ENCODE measurements at places on chromosomes 16 and 17.

GRCh38 chr17:6023036-6023831, 46.9 kb upstream of the WSCD1 start:
- DNase-seq: no peak

DNA sequence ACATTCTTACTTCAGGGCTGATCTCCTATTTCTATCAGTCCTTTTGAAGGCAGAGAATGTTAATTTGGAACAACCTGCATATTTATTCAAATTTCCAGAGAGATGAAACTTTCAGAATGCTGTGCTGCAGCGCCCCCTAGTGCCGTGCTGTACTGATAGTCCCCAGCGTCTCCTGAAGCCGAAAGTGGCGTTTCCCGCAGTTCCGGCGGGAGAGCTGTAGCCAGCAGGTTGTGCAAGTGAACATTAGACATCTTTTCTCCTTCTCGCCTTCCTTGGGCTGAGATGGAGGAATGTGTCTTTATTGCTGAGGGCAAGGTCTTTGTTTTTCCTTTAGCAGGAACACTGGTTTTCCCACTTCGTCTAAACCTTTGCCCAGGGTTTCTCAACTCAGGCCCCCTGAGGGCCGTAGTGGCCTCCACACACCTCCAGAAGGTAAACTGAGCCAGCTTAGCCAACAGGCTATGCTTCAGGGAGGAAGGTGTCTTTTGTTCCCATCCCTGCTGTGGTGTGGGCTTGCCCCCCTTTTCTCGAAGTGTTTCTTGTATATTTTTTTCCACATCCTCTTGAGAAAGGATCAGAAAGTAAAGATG, 26.4 kb downstream of the USP10 start:
- peak; percentile 91 for DNase-seq

- DNase-seq: peak; percentile 82
Observed at GRCh38 chr17:77145612-77146245, 5.0 kb downstream of the SEC14L1 start.

GRCh38 chr17:2634361-2634960, 41.0 kb downstream of the PAFAH1B1 start:
- DNase-seq: no peak

GRCh38 chr17:59756236-59756818, 48.9 kb downstream of the VMP1 start:
- peak; percentile 84 for DNase-seq

- DNase-seq: peak; percentile 7
Observed at GRCh38 chr16:68401871-68402747, 46.2 kb downstream of the SMPD3 start.

DNA sequence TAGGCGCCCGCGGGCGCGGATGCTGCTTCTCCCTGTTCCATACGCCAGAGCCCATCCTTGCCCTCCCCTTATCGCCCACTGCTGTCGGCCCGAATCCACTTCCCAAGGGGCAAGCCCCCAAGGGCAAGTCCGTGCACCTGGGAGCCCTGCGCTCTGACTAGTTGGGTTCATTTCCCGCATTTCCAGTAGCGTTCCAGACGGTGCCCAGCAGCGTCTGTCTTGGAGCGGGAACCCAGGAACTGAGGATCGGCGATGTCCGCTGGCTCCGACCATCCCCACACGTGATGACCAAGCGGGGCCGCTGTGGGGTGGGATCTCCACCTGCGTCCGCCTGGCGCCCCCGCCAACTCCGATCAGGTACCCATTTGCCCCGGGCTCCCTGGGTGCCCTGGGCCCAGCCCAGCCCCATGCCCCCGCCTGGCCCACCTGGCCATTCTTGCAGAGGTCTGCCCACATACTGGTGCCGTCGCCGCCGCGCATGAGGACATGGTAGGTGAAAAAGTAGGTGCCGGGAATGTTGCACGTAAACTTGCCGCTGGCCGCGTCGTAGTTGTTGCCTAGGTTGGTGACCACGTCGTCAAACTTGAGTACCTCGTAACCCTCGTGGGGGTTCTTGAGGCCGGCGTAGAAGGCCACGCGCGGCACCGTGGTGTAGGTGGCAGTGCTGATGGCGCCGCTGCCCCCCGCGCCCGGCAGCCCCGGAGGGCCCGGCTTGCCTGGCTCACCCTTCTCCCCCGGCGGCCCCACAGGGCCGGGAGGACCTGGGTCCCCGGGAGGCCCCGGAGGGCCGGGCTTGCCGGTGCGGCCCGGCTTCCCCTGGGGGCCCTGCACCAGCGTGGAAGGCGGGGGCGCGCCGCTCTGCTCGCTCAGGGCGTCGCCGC, 837 bp downstream of the C1QL1 start:
- no peak for DNase-seq

- DNase-seq: peak; percentile 93
Observed at GRCh38 chr17:7045492-7046126, 1.7 kb upstream of the SLC16A11 start.

GRCh38 chr17:53141731-53142130, 681.0 kb upstream of the KIF2B start:
- DNase-seq: no peak

- DNase-seq: no peak
Observed at GRCh38 chr17:75819116-75819515, 25.1 kb downstream of the UNC13D start.

All from fibroblast of pulmonary artery (primary cell).